A549 treated with ZK216348 at 1 μM for 4 hours (cell line): ENCODE measurements at places on chromosomes 11 and 22. TPM values are rescaled to one million over a fixed set of nuclear protein-coding genes. Genes with fewer than 3 reads are reported as not detected.

The BARX2 gene
- total RNA-seq: not detected in 5 replicates

The MYOD1 gene
- total RNA-seq: not detected in 5 replicates

The IGSF9B gene
- total RNA-seq: 0.55 to 2.3 TPM (median 2.0 TPM) in 5 replicates

The HSD17B12 gene
- 58.4 to 72.4 TPM (median 66.5 TPM) in 5 replicates for total RNA-seq

The MMP1 gene
- total RNA-seq: 0.58 to 1.3 TPM (median 1.0 TPM) in 5 replicates

The SLC22A24 gene
- total RNA-seq: not detected in 5 replicates

The PNPLA5 gene
- not detected in 5 replicates for total RNA-seq

The CST6 gene
- not detected in 5 replicates for total RNA-seq

The MS4A4A gene
- total RNA-seq: not detected in 5 replicates

The HBE1 gene
- 0.53 TPM in 1 of 5 replicates, not detected in the others for total RNA-seq

The HEPHL1 gene
- not detected in 5 replicates for total RNA-seq

The KDM4E gene
- total RNA-seq: not detected in 5 replicates

The DDTL gene
- 1.5 to 2.4 TPM (median 1.7 TPM) in 5 replicates for total RNA-seq

The CD6 gene
- total RNA-seq: 0.08 to 0.38 TPM (median 0.24 TPM) in 4 of 5 replicates, not detected in the other

The RPL3 gene
- total RNA-seq: 1,707 to 1,938 TPM (median 1,738 TPM) in 5 replicates

The KIAA1671 gene
- 8.2 to 13.0 TPM (median 10.6 TPM) in 5 replicates for total RNA-seq

The OR5B21 gene
- total RNA-seq: not detected in 5 replicates
